ENCODE measurements at places on chromosomes 4 and X.
A peak's percentile ranks its signal among the peaks of the same experiment; 100 is the strongest.

DNA sequence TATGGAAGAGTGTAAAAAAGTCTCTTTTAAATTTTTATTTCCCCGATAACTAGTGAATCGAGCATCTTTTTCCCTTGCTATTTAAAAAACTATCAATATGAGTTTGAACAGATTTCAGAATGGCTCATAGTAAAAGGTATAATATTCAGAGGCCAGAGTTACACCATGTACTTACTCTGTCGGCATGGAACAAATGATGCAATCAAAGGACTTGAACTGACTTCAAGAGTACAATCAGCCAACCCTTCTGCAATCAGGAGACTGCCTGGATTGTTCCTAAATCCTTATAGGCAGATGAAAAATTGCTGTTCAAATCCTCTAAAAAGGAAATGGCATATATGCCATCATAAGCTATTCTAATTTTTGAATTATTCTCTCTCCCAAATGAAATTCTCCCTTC, 273.3 kb downstream of the SH2D1A start:
- DNase-seq: no peak

- no peak for DNase-seq
Measured at GRCh38 chr4:136414981-136415380, 1117.3 kb downstream of the PCDH18 start.

GRCh38 chr4:140109292-140109691, 44.7 kb downstream of the MAML3 start:
- no peak for DNase-seq

DNA sequence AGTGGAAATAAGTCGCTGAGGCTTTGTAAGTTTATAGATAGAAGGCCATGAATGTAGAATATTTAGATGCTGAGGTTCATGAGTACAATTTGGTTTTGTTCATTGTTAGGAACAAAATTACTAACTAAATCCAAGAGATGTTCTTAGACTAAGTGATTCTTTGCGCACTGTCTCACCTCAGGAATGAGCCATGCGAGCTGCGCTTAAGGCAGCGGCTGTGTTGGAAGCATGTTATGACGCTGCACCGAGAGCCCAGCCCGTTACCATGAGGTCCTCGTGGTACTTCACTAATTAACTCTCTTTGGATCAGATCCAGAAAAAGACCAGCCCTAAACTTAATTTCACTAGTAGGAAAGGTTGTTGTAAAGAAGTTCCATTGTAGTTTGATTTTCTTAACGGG, 166.2 kb downstream of the RAPGEF2 start:
- DNase-seq: no peak

DNA sequence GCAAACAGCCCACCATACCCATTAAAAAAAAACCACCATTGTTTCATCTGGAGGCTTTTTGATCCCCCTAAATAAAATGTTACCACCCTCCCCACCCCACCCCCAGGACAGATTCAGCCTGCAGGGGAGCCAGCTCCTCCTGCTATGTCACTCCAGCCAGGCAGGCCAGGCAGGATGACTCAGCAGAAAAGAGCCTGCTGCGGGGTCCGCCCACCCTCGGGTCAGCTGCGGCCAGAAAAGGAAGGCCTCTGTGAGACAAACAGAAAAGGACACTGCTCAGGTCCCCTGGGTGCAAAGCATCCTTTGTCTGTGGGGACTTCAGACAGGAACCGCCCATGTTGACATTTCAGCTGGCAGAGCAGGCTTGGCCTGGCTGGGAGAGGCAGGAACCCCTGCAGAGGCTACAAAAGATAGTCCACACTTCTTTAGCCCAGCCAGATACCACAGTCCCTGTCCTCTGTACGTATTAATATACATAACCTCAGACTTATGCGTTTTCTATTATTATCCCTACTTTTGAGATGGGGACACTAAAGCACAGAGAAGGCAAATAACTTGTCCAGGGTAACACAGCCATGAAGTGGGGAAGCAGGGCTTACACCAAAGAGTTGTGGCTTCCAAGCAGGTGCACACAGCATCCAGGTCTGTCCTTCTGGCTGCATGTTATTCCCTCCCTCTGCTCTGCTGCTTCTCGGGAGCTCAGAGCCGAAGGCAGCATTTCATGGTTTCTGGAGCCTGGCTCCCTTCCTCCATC, 147.7 kb downstream of the CPEB2 start:
- no peak for DNase-seq

DNA sequence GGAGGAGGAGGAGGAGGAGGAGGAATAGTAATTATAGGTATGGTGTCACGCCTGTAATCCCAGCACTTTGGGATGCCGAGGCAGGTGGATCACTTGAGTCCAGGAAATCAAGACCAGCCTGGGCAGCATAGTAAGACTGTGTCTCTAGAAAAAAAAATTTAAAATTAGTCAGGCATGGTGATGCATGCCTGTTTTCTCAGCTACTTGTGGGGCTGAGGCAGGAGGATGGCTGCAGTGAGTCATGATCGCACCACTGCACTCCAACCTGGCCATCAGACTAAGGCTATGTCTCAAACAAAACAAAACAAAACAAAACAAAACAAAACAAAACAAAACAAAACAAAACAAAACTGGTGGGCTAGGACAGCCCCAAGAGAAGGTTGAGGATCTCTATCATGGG, 3.0 kb downstream of the STARD8 start:
- DNase-seq: no peak

GRCh38 chrX:71177327-71177726, 32.7 kb downstream of the NLGN3 start:
- no peak for DNase-seq

DNA sequence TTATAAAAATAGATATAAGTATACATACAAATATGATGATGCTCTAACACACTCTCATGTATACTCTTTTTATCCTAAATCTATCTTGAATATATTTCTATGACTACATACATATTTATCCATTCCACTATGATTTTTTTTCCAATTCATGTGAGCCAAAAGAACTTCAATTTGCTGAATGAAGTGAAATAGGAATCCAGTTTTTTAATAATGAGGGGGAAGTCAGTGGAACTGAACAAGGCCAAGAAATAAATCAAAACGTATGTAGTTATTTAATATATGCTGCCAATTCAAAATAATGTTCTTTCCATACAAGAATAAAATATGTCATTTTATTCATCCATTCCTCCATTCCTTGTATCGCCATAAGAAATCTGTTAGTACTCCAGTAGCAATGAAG, 6.1 kb upstream of the PALLD start:
- DNase-seq: no peak

DNA sequence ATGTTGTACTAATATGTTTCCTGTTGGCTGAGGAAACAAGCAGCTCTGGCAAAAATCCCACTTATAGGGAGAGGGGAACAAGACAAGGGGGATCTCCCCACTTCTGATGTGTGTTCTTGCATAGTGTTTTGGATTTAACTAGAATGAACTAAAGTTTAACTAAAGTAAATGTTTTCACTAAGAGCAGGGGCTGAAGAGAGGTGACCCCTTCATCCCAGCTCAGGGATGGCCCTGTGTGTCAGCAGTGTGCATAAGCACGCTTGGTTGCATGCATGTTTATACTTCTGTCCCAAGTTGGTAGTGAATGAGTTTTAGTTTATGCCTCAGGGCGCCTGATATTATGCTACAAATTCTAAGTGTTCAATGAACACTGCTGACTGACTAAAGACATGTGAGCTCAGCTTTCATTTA, 169.4 kb downstream of the MGST2 start:
- no peak for DNase-seq

- DNase-seq: peak; percentile 46
Measured at GRCh38 chr4:145937971-145938611, 532 bp downstream of the ZNF827 start.

- DNase-seq: no peak
Measured at GRCh38 chr4:94678896-94679295, 78.9 kb upstream of the BMPR1B start.

- no peak for DNase-seq
Measured at GRCh38 chrX:104565791-104566680, at the start of gene IL1RAPL2. Gene IL1RAPL2 (plus strand): TSS chrX:104566199.

GRCh38 chrX:134600714-134601113, 57.6 kb downstream of the PLAC1 start:
- no peak for DNase-seq

- peak; percentile 43 for DNase-seq
Measured at GRCh38 chr4:38857354-38858096, 908 bp upstream of the TLR6 start.

- no peak for DNase-seq
Measured at GRCh38 chr4:143488687-143489086, 24.8 kb upstream of the SMARCA5 start.

GRCh38 chrX:103889216-103889615, 57.2 kb upstream of the RAB9B start:
- no peak for DNase-seq

DNA sequence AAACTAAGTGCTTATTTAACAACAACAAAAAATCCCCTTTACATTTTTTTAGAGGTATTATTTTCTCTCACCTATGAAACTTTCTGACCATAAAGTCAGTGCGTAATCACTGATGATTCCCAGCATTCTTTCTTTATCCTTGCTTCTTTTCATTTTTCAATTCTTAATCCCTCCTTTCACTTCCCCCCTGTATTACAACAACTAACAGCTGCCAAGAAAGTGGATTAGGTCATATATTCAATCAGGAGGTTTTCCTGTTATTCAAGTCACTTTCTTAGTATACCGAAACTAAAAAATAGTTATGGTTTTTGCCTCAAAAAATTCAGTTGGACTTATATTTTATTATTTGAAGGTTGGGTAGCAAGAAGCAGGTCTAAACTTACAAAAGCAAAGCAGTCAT, 2.1 kb upstream of the STAP1 start:
- no peak for DNase-seq

- no peak for DNase-seq
Measured at GRCh38 chr4:107740950-107741701, 21.1 kb upstream of the PAPSS1 start.

- no peak for DNase-seq
Measured at GRCh38 chrX:9315086-9315485, 149.8 kb upstream of the TBL1X start.

DNA sequence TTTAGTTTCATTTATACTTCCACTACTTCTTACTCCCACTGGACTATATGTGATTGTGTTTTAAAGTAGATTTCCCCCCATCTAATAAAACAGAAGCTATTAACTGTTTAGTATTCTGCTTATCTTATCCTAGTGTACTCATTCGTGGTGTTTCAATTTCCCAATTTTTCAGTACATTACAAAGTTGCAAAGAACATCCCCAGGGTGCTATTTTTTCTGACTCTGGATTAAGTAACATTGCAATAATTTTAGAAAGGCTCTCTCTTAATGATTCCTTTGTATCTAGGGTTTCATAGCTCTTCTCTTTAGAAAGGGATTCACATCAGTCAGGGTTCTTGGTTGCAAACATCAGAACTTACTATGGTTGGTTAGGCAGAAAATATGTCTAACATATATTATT, 317.9 kb upstream of the DIPK2B start:
- no peak for DNase-seq

- peak; percentile 63 for DNase-seq
Measured at GRCh38 chr4:83548151-83548905, 12.4 kb downstream of the GPAT3 start.

GRCh38 chr4:84342161-84342560, 156.9 kb downstream of the NKX6-1 start:
- no peak for DNase-seq

GRCh38 chrX:131854581-131854980, 168.5 kb upstream of the STK26 start:
- no peak for DNase-seq

- no peak for DNase-seq
Measured at GRCh38 chr4:148017801-148018200, 285.9 kb downstream of the ARHGAP10 start.

GRCh38 chr4:155762334-155762733, 3.5 kb downstream of the GUCY1B1 start:
- DNase-seq: no peak

DNA sequence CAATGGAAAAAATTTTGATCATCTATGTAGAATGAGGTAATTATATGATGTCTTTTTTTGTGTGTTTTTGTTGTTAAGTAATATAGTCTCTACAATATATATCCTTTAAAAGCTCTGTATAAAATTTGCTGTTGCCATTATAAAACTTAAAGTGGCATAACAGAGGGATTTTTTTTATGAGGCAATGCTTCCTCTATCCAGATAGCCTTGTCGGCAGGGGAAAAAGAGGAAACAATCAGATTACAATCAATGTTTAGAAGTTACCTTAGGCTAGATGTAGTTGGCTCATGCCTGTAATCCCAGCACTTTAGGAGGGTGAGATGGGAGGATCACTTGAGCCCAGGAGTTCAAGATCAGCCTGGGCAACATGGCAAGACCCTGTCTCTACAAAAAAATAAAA, 86.8 kb downstream of the DIAPH2 start:
- no peak for DNase-seq

DNA sequence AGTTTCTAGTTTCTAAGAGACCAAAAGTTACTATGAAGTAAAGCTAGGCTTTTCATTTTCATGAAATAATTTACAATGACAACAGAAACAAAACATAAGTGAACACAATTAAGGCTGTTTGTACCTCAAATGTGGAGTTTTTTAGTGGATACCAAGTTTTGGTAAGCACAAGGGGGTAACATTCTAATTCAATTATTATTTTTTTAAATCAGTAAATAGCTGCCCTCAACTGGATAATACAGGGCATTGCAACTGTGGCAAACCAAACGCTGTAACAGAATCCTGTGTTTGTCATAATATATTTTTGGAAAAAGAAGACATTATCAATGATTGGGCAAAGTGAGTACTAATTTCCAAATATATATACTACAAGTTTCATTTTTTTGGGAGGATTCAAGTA, 150.3 kb downstream of the FBXW7 start:
- DNase-seq: no peak

- DNase-seq: no peak
Measured at GRCh38 chr4:38332699-38333098, 331.3 kb upstream of the KLF3 start.

- no peak for DNase-seq
Measured at GRCh38 chr4:74660866-74661265, 133.5 kb downstream of the BTC start.

DNA sequence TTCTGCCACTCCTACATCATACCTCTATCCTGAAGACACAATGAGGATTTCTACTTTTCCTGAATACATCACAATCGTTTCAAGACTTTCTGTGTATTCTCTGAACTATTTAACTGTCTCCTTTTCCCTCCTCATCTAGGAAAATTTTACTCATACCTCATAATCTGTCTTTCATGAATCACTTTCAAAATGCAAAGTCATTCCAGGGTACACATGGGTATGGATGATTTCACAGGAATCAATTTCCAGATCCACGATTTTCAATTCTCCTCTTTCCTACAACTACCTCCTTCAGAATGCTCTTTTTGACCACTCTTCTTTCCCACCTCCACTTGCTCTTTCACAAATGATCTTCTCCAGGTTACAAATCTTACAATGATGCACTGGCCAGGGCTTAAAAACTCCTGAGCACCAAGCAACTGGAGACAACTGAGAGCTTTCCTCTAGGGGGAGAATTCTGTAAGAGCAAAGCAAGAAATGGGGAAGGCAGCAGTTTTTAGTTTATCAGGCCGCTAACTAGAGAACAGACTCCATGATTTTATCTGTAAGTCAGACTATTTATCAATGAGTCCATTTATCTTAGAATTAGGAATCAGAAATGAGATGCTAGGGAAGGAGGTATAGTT, 116.4 kb downstream of the PPP3CA start:
- no peak for DNase-seq

Measured in activated naive CD4-positive, alpha-beta T cell treated with anti-CD3 and anti-CD28 coated beads, Interleukin-2, amount 50 U/mL, for 16 hours (primary cell).